Fibroblast of skin of right biceps (primary cell): ENCODE measurements at places on chromosomes 13 and 19.
A peak's percentile ranks its signal among the peaks of the same experiment; 100 is the strongest.

GRCh38 chr13:43558326-43558725, 228.4 kb downstream of the ENOX1 start:
- DNase-seq, result no peak

- no peak for DNase-seq
Measured at GRCh38 chr19:21586311-21587116, 81.1 kb downstream of the ZNF429 start.

DNA sequence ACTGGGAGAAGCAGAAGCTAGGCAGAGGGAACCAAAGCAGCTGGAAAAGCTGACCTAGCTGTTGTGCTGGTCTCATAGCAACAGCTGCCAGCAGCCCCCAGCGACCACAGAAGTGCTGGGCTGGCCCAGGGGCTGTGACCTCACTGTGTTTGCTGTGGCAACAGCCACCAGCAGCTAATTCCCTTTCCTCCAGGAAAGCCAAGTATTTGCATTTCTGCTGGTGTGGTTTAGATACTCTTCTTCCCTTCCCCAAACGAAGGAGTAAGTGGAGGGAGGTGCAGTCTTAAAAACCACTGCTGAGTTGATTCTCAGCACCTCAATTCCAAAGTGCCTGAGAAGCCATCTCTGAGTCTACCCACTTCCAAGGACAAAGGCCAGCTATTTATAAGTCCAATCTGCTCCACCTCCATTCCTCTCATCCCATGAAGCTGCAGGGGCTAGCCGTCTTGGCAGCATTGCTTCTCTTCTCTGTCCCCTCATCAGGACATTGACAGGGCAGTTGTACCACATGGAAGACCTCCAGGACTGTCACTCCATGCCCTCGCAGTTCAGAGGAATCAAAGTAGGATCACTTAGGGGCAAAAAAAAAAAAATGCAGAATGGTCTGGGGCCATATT, 11.5 kb upstream of the CCDC97 start:
- peak; percentile 54 for DNase-seq

DNA sequence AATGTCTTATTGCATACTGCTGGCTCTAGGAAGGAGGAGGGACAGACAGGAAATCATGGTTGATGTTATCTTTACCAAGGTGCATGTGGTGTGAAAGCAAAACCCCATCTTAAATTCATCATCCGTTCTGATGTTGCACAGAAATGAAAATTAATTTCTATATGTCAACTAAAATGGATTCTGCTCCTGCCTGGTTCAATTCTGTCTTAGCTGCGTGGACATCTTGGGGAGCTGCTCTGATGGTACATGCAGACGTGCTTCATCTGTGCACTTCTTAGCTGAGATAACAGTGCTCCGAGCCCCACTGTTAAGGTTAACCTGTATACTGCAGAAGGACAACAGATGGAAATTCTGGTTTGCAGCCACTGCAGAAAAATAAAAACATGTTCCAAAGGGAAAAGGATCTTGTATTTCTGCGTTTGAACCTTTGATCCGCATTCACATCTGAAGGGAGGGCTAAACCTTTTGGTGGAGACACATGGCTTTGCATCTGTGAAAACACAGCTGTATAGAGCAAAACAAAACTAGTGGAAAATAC, 155.6 kb downstream of the TM9SF2 start:
- DNase-seq, result no peak

- no peak for DNase-seq
Measured at GRCh38 chr13:97844151-97844550, 109.3 kb upstream of the IPO5 start.

DNA sequence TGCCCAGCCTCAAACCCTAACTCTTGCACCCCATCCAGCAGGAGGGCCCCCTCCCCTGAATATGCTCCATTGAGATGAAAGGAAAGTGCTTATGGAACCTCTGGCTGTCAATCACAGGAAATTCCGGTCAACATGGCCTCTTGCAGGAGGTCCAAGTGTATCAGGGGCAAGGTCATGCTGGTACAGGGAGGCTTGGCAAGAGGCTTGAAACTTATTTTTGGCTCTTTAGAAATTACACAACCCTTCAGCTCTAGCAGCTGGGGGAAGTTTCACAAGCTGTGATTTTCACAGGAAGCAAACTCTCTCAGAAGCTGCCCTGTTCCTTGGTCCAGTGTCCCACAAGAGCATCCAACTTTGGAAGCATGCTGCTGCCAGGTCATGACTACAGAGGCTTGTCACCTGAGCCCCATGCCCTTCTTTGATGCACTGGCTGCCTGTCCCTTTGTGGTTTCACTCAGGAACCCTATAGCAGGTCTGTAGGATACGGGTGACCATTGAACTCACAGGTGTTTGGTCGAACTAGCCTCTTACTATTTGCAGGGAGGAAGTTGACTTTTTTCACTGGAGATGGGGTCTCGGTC, 8.4 kb downstream of the ASF1B start:
- DNase-seq, result no peak
